ENCODE measurements at places on chromosomes 3 and 15.

DNA sequence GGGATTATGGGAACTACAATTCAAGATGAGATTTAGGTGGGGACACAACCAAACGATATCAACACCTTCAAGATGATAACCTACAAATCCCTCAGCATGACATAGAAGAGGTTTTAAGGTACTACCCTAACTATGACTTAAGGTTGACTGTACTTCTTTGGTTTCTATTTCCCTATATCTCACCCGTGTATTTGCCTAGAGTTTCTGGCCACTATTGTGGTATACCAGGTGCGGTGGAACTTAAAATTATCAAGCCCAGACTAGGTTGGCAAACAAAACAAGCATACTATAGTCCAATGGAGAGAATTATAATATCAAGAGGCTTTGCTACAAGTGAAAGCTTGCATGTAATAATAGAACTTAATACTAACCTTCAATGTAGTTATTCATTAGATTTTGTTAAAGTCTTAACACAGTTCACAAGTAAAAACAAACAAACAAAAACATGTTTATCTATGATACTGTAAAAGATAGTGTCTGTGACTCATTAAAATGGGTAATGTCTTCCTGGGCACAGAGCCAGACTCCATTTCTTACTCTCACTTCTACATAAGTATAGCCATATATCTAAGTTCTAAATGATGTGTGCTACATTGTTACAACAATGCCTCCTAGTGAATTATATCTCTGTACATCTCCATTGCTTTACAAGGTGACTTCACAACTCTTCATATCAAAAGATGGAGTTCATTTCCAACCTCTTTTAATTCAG, 479.1 kb downstream of the ZBBX start:
- no peak for DNase-seq

DNA sequence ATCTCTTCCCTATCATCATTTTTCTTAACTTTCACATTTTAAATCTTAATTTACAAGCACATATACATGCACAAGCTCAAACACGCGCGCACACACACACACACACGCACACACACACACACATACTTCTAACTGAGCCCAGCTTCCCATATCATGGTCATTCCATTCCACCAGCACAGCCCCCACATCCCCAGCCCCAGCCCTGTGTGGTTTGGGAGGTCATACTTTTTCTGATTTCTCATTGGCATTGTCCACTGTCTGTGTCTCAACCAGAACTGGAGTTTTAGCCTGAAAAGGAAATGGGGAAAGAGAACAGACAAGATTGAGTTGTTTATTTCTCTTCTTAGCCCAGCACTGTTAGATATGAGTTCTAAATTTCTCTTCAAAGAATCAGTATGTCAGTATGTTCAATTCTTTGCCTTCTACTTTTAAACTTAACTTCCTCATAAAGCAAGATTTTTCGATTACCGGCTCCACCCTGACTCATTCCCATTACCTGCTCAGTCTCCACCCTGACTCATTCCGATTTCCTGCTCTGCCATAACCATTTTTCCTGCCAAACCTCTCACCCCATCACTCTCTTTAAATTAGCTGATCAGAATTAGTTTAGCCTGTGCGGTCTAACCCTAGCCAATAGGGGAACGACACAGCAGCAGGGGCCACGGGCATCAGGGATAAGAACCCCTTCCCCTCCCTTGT, 6.4 kb downstream of the IQCF1 start:
- no peak for DNase-seq

- DNase-seq = no peak
Measured at GRCh38 chr15:47066392-47066791, 650.9 kb upstream of the SEMA6D start.

DNA sequence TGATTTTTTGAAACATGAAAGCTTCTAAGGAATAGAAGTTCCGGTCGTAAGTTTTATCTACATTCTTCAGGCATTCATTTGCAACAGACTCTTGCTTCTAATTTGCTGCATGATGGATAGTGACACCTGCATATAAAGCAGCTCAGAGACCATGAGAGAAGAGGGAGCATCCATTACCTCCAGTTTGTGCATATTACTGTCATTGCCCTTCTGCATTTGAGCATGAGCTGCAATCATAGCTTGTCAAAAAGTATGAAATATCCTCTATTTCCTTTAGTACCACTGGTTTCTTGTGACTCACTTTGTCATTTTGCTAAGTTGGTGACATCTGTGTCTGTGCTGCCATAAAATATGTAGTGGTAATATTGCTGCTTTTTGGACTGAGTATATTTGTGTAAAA, 160.1 kb upstream of the STAC start:
- no peak for DNase-seq

DNA sequence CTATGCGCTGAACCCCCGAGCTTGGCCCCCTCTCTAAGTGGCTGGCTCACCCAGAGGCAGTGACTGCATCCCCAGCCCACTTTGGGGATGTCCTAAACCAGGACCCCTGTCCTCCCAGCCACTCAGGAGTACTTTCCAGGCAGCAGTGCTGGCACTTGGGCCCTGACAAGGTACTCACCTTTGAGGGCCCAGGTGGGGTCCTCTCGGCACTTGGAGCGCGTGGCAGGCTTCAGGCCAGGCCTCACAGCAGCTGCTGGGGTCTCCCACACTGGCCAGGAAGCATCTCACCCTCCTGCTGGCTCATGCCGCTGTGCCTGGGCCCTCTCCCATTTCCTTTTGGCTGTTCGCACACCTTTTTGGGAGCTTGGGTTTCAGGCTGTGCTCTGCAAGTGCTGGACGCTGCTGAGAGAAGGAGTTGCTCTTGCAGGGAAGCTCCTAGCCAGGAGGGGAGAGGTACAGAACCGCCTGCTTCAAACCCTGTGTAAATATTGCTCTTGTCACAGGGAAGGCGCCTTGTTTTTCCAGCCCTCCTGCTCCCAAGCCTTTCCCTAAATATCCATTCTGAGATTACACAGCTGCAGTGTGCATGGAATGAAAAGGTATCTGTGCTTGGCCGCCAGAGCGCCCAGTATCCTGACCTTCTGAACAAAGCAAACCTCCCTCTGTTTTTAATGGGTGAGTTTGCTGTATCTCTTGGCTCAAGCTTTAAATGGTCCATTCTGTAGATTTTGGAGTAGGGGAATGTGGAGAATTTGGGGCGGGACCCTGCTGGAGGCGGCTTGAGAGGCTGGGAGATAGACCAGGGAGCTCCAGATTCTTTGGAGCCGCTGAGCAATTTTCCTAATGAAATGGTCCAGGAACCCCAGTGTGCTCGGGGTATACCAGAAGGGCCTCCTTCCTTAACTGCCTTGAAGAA, 45.6 kb downstream of the DNASE1L3 start:
- DNase-seq = no peak

- DNase-seq = no peak
Measured at GRCh38 chr3:159301961-159302360, 500.1 kb downstream of the MFSD1 start.

DNA sequence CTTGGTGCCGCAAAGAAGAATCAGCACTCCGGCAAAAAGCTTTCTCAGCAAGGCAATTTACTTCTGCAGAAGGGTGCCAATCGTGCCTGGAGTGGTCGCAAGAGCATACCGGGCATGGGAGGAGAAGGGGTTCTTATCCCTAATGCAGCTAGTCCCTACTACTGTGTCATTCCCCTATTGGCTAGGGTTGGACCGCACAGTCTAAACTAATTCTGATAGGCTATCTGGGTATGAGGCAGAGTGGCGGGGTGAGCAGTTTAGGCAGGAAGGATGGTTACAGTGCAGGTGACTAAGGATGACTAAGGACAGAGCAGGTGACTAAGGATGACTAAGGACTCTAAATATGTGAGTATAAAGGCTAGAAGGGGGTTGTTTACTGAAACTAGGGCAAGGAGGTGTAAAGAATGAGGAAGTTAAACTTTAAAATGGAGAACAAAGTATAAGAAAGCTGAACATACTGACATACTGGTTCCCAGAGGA, 52.9 kb downstream of the PGBD4 start:
- no peak for DNase-seq

DNA sequence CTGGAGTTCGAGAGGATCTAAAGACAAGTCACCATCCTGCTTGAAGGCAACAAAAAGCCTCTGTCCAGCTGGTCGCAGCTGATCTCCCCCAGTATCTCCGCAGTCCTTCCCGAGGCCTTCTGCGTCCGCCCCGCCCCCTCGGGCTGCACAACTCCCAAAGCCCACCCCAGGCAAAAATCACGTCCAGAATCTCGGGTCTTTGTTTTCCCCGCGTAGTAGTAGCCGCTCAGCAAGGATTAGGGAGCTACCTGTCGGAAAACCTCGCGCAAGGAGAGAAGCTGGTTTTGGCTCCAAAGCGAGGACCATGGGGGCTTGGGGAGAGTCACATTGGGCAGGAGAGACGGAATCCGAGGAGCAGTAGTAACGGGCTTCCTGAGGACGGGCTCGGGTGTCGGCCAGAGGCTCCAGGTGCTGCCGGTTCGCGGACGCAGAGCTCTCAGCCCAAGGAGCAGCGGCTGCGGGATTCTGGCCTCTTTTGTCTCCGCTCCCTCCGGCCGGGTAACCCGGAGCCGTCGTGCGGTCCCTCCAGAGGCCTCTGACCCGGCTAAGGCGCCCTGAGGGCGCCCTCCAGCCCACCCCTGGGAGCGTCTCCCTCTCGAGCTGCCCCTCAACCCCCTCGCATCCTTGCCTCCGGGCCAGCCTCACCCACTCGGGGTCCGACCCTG, 401 bp downstream of the ZSCAN29 start:
- DNase-seq = no peak

DNA sequence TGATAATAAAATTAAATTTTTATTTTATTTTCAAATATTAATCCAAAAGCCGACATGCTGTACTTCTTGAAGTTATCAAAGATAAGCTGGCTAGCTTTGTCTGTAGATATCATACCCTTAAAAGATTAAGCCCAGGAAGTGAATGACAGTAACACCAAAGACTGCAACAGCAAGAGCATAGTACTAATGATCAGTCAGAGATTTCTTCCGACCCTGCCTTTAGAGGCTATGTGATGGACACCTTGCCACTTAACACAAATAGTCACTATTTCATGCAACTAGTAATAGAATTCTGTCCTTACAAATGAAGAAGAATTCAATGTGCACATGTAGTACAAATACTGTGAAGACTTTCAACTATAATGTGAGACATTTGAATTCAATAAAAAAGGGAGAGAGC, 9.3 kb upstream of the MBNL1 start:
- no peak for DNase-seq

GRCh38 chr3:117893638-117894037, 1141.0 kb downstream of the IGSF11 start:
- DNase-seq = no peak

GRCh38 chr3:104461431-104461830, 905.3 kb upstream of the ALCAM start:
- DNase-seq = no peak

- peak; percentile 61 for DNase-seq
Measured at GRCh38 chr3:125000661-125001060, 55.1 kb downstream of the HEG1 start.

- DNase-seq = no peak
Measured at GRCh38 chr3:145882436-145882835, 278.5 kb downstream of the PLOD2 start.
